Stimulated activated CD8-positive, alpha-beta memory T cell treated with anti-CD3 and anti-CD28 coated beads, Interleukin-7, amount 100 ng/mL, for 4 hours (primary cell): ENCODE measurements at places on chromosomes 13 and 19.

DNA sequence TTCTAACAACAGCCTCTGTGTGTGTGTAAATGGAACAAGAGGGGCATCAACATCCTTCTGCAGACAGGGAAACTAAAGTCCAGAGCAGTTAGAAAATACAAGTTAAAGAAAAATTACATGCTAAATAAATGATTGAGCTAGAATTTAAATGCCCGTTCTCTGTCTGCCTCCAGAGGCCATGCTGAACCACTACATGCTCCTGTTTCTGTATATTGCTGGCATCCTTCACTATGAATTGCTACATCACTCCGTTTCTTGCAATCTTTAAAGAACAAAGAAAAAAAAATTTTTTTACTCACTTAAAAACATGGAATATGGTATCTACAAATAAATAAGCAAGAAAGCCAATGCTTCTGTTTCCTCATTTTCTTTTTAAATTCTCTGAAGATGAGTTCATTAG lies 47.9 kb downstream of the DCT start:
- DNase-seq, result no peak

GRCh38 chr19:30065680-30066606 lies 123.9 kb downstream of the URI1 start:
- DNase-seq, result no peak

- DNase-seq, result no peak
Observed at GRCh38 chr19:8662263-8662662, 31.8 kb downstream of the NFILZ start.

GRCh38 chr13:48656608-48657007 lies 2.9 kb downstream of the CYSLTR2 start:
- no peak for DNase-seq

DNA sequence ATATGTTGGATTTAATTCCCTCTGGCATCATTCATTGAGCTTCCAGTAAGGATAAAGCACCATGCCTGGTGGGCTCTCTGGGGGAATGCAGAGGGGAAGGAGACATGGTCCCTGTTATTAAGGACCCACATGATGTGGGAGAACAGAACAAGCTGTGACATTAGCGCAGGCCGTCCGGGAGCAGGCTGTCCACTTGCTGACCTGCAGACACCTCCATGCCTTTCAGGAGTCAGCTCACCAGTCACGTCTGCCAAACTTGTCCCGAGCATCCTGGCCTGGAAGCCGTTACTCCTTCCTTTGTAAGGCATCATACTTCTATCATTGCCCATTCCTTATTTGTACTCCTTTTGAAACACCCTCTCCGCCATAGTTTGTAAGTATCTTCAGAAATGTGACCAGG lies 23.4 kb downstream of the B3GLCT start:
- DNase-seq, result no peak
